Activated T-helper 1 cell treated with anti-CD3 and anti-CD28 coated beads, Interleukin-12 subunit alpha, Interleukin-12 subunit beta, Interleukin-2, Interleukin-4 antibody, amounts not matched to agents 30 ng/mL and 10 ng/mL and 1 ng/mL, durations not matched to agents 14 hours and 24 hours and 36 hours (primary cell): ENCODE measurements at places on chromosomes 16 and 17. TPM values are rescaled to one million over a fixed set of nuclear protein-coding genes. Genes with fewer than 3 reads are reported as not detected.

- no peaks in the 10 kb centered on the region for H3K27me3 ChIP-seq
- H3K4me1 ChIP-seq, result peaks cover 81% of the 10 kb centered on the region
- peak overlapping the region; percentile 94 for H3K27ac ChIP-seq
- DNase-seq, result no peak
- H3K36me3 ChIP-seq, result peaks cover 32% of the 10 kb centered on the region
- H3K4me3 ChIP-seq, result peak overlapping the region; percentile 75
These were observed 209.8 kb upstream of the CHMP6 start for GRCh38 chr17:80781807-80782277.

DNA sequence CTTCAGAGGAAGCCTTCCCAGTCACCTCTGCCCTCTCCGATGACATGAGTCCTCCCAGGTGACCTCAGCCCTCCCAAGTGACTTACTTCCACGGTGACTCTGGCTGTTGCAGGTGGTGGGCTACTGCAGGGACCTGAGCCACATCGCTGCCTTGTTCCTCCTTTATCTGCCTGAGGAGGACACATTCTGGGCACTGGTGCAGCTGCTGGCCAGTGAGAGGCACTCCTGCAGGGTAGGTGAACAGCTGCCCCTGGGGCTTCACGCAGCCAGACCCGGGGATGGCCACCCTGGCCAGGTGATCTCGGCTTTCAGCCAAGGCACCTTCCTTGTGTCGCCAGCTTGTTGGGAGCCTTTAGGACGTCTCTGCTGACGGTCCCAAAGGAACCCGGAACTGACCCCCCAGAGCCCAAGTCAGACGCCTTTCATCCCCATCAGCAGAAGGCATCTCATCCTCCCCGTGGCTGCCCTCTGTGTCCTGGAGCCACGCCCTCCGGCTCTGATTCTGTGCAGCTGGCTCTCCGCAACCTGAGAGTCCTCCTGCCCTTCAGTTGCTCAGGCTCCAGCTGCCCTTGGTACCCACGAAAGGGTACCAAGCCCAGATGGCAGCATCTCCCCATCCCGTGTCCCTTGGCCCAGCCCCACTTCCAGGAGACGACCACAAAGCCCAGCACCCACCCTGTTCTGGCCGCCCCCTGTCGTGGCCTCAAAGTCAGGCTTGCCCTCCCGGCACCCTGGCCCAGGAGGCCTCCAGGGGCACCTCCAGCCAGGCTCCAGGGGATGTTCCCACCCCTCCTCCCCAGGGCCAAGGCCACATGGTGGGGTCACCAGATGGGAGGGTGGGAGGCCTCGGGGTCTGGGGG lies 81.7 kb downstream of the GOSR1 start:
- peaks cover 6% of the 10 kb centered on the region for H3K27me3 ChIP-seq
- H3K4me3 ChIP-seq, result no peak overlapping the region
- no peak overlapping the region for H3K27ac ChIP-seq

DNA sequence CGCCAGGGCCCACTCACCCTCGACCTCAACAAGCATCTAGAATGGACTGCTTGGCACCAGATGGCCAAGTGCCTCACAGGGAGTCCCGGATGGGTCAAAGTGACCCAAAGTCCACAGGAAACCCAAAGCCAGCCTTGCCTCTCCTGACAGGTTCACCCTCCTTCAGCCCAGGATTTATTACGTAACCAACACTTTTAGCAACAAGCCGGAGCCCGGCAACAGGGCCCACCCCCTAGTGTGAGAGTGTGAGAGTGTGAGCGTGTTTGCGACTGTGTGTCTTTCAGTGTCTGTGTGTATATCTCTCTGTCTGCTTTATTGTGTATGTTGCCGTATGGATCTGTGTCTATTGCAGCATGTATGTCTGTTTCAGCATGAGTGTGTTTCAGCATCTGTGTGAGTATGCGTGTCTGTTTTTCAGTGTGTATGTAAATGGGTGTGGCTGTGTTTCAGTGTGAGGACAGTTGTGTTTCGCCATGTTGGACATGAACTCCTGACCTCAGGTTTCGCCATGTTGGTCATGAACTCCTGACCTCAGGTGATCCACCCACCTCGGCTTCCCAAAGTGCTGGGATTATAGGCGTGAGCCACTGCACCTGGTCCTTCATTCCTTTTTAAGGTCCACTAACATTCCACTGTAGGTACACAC lies 13.7 kb upstream of the PEMT start:
- H3K27ac ChIP-seq, result no peak overlapping the region
- no peaks in the 10 kb centered on the region for H3K4me1 ChIP-seq
- H3K4me3 ChIP-seq, result no peak overlapping the region
- DNase-seq, result no peak
- no peaks in the 10 kb centered on the region for H3K27me3 ChIP-seq

DNA sequence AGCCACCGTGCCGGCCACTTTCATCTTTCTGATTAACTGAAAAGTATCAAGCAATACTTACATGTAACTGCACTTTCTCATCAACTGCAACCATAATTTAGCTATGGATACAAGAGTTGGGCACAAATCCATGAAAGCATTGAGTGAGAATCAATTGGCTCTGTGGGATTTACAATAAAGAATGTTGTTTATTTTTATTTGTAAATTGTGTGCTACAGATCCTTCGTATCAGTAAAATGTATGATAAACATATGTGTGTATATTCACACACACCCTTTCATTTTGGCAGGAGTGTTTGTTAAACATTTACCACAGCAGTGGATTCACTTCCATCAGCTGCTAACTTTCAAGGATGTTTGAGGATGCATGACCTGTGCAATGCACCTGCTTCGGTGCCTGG lies 411.0 kb downstream of the WWOX start:
- H3K27ac ChIP-seq, result no peak overlapping the region
- H3K27me3 ChIP-seq, result no peaks in the 10 kb centered on the region
- H3K36me3 ChIP-seq, result no peaks in the 10 kb centered on the region
- DNase-seq, result no peak
- no peak overlapping the region for H3K4me3 ChIP-seq
- H3K4me1 ChIP-seq, result no peaks in the 10 kb centered on the region

MRPL10 gene
- 53.6 and 56.9 TPM in 2 replicates for total RNA-seq

DNA sequence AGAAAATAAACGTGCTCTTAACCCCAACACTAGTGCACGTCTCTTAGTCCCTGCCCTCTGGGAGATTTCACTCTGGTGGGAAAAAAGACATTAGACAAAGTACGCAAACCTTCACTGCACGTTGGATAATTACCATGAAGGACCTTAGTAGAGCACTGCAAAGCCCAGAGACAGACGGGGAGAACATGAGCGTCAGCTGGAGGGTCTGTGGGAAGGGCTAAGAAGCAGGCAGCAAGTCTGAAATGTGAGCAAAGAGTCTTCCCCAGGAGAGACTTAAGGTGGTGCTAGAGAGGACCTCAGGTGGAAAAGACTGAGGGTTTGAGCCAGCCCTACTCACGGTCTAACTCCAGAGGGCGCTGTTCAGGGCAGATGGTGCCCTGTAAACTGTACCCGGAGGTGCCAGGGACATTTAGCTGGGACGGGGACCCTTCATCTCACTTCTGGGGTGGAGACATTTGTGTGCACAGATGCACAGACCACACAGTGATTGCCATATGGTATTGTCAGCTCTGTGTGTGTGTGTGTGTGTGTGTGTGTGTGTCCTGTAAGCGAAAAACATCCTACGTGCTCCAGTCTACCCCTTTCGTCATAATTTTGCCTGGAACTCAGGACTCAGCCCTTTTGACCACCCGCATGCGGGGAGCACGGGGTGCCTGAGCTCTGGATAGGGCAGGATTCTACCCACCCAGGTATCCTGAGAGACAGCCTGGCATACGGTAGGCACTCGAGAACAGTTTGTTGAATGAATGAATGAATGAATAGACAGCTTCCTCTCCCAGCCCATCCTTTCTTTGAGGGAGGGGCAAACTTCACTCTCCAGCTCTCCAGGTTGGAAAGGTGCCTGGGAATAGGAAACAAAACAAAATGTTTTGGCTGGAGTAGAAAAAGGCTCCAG lies 10.1 kb upstream of the STAC2 start:
- peaks cover 21% of the 10 kb centered on the region for H3K4me1 ChIP-seq
- no peaks in the 10 kb centered on the region for H3K36me3 ChIP-seq
- H3K27me3 ChIP-seq, result peaks cover 5% of the 10 kb centered on the region
- H3K27ac ChIP-seq, result no peak overlapping the region
- no peak overlapping the region for H3K4me3 ChIP-seq

RND2 gene
- 0.07 TPM in 1 of 2 replicates, not detected in the other for total RNA-seq

DNA sequence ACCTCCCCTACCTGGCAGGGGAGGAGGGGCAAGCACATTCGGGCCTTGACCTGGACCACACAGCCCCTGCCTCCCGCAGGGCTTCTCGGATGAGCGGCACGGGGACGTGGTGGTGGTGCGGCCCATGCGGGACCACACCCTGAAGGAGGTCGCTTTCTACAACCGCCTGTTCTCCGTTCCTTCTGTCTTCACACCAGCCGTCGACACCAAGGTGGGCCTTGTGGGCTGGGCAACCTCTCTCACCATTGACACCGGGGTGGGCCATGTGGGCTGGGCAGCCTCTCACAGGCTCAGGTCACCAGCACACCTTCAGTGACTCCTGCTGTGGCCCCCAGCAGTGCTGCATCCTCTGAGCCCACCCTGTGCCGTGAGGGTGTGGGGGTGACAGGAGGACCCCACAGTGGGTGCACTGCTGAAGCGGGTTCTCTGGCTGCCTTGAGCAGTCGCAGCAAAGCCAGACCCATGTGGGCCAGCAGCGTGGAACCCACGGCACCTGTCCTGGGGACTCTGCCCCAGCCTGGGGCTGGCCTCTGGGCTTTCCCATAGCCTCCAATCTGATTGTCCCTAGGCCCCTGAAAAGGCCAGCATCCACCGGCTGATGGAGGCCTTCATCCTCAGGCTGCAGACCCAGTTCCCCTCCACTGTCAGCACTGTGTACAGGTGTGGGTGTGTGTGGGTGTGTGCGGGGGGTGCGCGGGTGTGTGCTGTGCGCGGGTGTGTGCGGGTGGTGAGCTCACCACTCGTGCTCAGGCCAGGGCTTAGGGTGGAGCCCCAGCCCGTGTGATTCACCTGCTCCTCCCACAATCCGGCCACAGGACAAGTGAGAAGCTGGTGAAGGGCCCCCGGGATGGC lies 7.5 kb downstream of the CTU2 start:
- H3K4me1 ChIP-seq, result no peaks in the 10 kb centered on the region
- no peak overlapping the region for H3K27ac ChIP-seq
- no peak overlapping the region for H3K4me3 ChIP-seq
- no peaks in the 10 kb centered on the region for H3K27me3 ChIP-seq
- peaks cover 6% of the 10 kb centered on the region for H3K36me3 ChIP-seq
- no peak for DNase-seq

CPNE7 gene
- total RNA-seq, result 32.2 and 35.2 TPM in 2 replicates

GRCh38 chr16:77231047-77231446 lies 31.8 kb downstream of the SYCE1L start:
- no peak for DNase-seq
- no peak overlapping the region for H3K4me3 ChIP-seq
- peaks cover 2% of the 10 kb centered on the region for H3K4me1 ChIP-seq
- peaks cover 4% of the 10 kb centered on the region for H3K27me3 ChIP-seq
- H3K36me3 ChIP-seq, result no peaks in the 10 kb centered on the region

CLDN9 gene
- total RNA-seq, result not detected in 2 replicates

DNA sequence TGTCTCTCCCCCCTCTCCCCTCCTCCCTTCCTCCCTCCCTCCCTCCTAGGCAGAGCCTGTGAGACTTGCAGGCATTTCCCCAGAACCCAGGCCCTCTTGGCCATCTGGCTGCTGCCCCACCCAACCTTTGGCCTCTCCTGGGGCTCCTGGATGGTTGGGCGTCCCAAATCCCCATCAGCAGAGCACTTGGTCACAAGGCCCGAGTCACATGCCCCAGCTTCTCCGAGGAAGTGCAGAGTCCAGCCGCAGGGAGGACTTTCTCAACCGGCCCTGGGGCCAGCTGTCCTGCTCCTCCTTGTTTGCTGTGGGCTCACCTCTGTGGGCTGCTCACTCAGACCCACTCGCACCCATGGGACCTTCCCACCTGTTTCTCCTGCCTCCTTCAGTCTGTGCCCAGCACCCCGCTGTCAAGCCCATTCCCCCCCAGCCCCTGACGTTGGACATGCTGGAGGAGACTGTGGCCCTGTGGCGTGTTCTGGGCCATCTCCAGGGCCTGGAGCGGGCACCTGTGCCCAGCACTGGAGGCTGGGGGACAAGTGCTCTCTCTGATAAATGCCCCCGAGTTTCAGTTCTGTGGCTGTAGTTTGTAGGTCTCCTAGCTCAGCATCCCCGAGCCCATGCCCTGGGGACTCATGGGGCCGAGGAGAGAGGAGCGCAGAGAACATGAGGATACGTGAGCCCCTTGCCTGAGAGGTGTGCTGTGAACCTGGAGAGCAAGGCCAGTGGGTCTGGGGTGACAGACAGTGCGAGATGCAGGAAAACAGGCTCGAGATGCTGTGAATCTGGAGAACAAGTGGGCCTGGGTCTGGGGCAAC lies 42.3 kb upstream of the ZNF750 start:
- H3K4me3 ChIP-seq, result peak overlapping the region; percentile 75
- no peaks in the 10 kb centered on the region for H3K27me3 ChIP-seq
- DNase-seq, result no peak
- peak overlapping the region; percentile 89 for H3K27ac ChIP-seq

DNA sequence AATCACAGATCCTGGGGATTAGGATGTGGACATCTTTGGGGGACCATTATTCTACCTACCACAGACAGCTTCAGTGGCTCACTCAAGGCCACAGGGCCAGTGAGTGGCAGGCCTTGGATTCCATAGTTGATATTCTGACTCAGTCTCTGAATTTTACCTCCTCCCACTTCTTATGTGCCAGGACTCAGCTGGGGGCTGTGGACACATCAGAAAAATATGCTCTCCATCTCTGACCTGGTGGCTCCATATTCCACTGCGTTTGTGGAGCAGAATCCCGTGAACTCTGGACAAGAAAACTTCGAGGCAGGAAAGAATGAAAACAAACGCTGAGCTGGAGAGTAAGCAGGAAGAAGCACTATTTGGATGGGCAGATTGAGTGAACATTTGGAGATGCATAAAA lies 301.8 kb upstream of the MAF start:
- no peaks in the 10 kb centered on the region for H3K36me3 ChIP-seq
- H3K27ac ChIP-seq, result no peak overlapping the region
- no peak for DNase-seq
- H3K4me3 ChIP-seq, result no peak overlapping the region
- peaks cover 2% of the 10 kb centered on the region for H3K27me3 ChIP-seq

- peaks cover 59% of the 10 kb centered on the region for H3K4me1 ChIP-seq
- peaks cover 5% of the 10 kb centered on the region for H3K27me3 ChIP-seq
- no peak overlapping the region for H3K27ac ChIP-seq
- DNase-seq, result no peak
- no peak overlapping the region for H3K4me3 ChIP-seq
These were observed 39.1 kb upstream of the ADGRG1 start for GRCh38 chr16:57589374-57589773.

SLC2A4 gene
- 0.17 and 0.31 TPM in 2 replicates for total RNA-seq

GJD3 gene
- total RNA-seq, result 0.44 and 0.56 TPM in 2 replicates
